Activated naive CD4-positive, alpha-beta T cell treated with anti-CD3 and anti-CD28 coated beads, Interleukin-2, amount 50 U/mL, for 16 hours (primary cell): ENCODE measurements at places on chromosomes 2 and 18.

- DNase-seq: no peak
Measured at GRCh38 chr2:11567631-11568031, 33.8 kb downstream of the GREB1 start.

- DNase-seq: no peak
Measured at GRCh38 chr18:50287028-50287440, 458 bp downstream of the CXXC1 start.

DNA sequence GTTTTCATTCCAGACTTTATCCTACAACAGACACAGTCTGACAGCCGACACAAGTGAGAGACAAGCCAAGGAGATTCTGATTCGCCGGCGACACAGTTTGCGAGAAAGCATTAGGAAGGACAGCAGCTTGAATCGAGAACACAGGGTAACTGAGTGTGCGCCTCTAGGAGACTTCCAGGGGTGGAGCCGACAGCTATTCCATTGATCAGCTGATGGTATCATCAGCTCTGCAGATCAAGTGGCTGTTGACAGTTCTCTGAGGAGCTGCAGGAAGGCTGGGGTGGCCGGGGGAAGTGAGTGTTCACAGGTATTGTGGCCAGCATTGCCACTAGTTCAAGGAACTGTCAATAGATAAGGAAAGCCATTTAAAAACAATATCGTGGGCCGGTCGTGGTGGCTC, 57.3 kb upstream of the TMEM182 start:
- DNase-seq: no peak

GRCh38 chr2:192194866-192195547, at the start of gene TMEFF2:
Gene TMEFF2 (minus strand): TSS chr2:192194933. CDS start chr2:192194524, 409 bp downstream.
- peak; percentile 38 for DNase-seq

DNA sequence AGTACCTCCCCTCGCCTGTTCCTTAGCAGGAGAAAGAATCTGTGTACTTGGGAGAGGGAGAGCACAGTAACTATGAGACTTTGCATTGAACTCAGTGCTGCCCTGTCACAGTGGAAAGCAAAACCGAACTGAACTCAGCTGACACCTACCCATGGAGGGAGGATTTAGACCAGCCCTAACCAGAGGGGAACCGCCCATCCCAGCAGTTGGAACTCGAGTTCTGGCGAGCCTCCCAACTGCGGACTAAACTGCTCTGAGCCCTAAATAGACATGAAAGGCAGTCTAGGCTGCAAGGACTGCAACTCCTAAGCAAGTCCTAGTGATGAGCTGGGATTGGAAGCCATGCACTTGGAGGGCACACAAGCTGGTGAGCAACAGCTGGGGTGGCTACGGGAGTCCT, 110.4 kb downstream of the GRB14 start:
- DNase-seq: no peak

- no peak for DNase-seq
Measured at GRCh38 chr18:22558945-22559385, 141.2 kb upstream of the CTAGE1 start.

GRCh38 chr2:191318037-191318728, 73.0 kb downstream of the MYO1B start:
- DNase-seq: no peak

DNA sequence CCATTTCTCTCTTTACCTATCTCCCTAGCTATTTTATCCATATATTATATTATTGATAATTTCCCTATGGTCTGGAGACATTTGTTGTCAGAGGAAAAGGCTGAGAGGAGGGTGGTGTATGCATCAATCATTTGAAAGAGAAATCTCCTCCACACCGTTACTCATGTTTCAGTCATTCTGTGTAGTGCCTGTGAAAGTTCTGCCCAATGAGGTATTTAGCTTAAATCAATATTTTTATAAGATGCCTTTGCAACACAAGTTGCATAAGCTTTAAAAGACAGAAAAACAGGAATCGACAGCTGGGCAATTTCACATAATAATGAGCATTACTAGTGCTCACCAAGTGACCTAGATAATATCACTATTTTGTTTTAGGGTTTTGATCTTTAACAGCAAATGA, 363.7 kb upstream of the FSIP2 start:
- DNase-seq: no peak

- DNase-seq: no peak
Measured at GRCh38 chr2:29562896-29563295, 358.5 kb downstream of the ALK start.

DNA sequence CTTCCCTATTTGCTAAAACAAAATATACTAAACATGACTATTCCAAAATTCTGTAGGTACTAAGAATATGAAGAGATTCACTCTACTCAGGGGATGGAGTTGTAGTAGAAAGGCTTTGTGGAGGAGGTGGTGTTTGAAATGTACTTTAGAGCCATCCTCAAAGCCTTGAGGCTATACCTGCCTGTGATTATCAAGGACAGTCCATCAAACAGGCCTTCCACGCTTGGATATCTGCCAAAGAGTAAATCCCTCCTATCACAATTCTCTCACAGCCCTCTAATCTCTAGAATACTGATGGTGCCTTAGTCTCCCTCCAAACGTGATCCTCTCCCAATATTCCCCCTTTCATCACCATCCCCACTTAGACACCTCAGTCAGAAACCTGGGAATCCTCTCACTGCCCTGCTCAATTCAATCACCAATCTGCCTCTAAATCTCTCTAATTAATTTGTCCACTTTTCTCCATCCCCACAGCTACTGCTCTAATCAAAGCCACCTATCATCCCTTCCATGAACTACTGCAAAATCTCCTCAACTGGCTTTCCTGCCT, 13.1 kb downstream of the SOS1 start:
- no peak for DNase-seq
